HTR-8/SVneo (cell line): ENCODE measurements at places on chromosomes 11 and 22.

GRCh38 chr11:130737866-130738431 is 178.3 kb downstream of the SNX19 start:
- peak; percentile 18 for DNase-seq

DNA sequence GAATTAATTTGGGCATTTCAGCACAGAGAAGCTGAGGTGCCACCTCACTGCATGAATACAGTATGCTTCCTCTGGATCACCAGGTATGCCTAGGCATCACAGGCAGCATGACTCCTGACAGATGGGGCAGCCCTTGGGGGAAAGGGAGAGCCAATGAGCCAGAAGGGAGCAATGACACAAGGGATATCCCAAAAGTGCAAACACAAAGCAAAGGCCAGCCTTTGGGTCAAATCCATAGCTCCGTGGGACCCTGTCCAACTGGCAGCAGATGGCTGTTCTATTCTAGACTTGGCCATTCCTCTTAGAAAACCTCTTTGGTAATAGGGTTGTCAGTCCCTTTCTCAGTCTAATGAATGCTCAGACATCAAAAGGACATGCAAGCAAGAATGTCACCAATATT is 73.3 kb downstream of the SERGEF start:
- no peak for DNase-seq

- no peak for DNase-seq
These were observed 145.0 kb upstream of the GRK3 start for GRCh38 chr22:25419247-25420113.

GRCh38 chr11:67286621-67287333 is 2.3 kb upstream of the ANKRD13D start:
- no peak for DNase-seq

- DNase-seq, result no peak
These were observed 627.8 kb downstream of the TBC1D22A start for GRCh38 chr22:47390026-47390970.

GRCh38 chr11:58888579-58888978 is 44.1 kb upstream of the GLYATL2 start:
- no peak for DNase-seq

- no peak for DNase-seq
These were observed 74.1 kb downstream of the PARVB start for GRCh38 chr22:44098021-44098739.

GRCh38 chr11:888310-889212 is 22.0 kb downstream of the CHID1 start:
- no peak for DNase-seq
